ENCODE measurements at places on chromosomes 4 and X. TPM values are rescaled to one million over a fixed set of nuclear protein-coding genes. Genes with fewer than 3 reads are reported as not detected.

Gene PPBP
- total RNA-seq = not detected

Gene CTAG1B
- total RNA-seq = not detected

Gene GDI1
- 66.8 TPM for total RNA-seq

Gene ARHGAP36
- not detected for total RNA-seq

Gene HTT-AS
- total RNA-seq = not detected

Gene ARR3
- total RNA-seq = not detected

Gene MAGEB2
- 0.20 TPM for total RNA-seq

Gene DMP1
- total RNA-seq = 0.36 TPM

GRCh38 chr4:145041378-145041777 lies 56.6 kb downstream of the ANAPC10 start:
- H3K27ac ChIP-seq = peak overlapping the region; percentile 91
- no peak overlapping the region for H3K4me3 ChIP-seq
- no peaks in the 10 kb centered on the region for H3K36me3 ChIP-seq
- no peaks in the 10 kb centered on the region for H3K27me3 ChIP-seq
- H3K4me1 ChIP-seq = peaks cover 37% of the 10 kb centered on the region

- no peaks in the 10 kb centered on the region for H3K36me3 ChIP-seq
- no peak overlapping the region for H3K4me3 ChIP-seq
- peaks cover 27% of the 10 kb centered on the region for H3K4me1 ChIP-seq
- peak; percentile 53 for DNase-seq
Measured at GRCh38 chrX:23372220-23372902, 37.7 kb downstream of the PTCHD1 start.

DNA sequence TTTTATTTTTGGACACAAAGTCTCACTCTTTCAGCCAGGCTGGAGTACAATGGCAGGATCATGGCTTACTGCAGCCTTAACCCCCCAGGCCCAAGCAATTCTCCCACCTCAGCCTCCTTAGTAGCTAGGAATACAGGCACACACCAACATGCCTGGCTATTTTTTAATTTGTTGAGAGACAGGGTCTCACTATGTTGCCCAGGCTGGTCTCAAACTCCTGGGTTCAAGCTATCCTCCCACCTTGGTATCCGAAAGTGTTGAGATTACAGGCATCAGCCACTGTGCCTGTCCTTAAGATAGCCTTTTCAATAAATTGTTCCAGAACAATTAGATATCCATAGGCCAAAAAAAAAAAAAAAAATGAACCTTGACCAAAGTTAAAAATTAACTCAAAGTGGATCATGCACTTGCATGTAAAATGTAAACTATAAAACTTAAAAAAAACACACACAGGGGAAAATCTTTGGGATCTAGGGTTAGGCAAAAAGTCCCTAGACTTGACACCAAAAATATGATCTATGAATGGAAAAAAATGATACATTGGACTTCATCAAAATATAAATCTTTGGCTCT lies 28.6 kb upstream of the NFKB1 start:
- H3K27ac ChIP-seq = no peak overlapping the region
- H3K4me1 ChIP-seq = no peaks in the 10 kb centered on the region
- H3K4me3 ChIP-seq = no peak overlapping the region
- no peaks in the 10 kb centered on the region for H3K27me3 ChIP-seq

GRCh38 chr4:56799161-56799759 lies 22.2 kb downstream of the SPINK2 start:
- no peaks in the 10 kb centered on the region for H3K27me3 ChIP-seq
- no peaks in the 10 kb centered on the region for H3K36me3 ChIP-seq
- H3K4me3 ChIP-seq = no peak overlapping the region
- no peak for DNase-seq
- no peak overlapping the region for H3K27ac ChIP-seq

DNA sequence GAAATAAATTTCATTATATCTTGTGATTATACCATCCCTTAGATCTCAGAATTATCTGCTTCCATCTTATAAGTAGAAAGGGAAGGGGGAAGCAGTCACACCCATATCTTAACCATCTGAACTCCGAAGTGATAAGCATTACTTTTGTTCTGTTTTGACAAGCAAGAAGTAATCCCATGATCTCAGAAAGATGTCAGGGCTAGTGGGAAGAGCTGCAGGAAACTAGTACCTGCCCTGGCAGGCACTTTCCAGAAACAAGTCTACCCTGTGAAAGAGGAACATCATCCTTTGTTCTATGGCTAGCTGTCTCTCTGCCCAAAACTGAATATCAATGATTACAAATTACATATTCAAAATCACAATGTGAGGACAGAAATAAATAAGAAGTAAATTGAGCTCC lies 244.4 kb downstream of the SPOCK3 start:
- H3K27ac ChIP-seq = no peak overlapping the region
- DNase-seq = no peak
- no peaks in the 10 kb centered on the region for H3K36me3 ChIP-seq
- H3K4me1 ChIP-seq = no peaks in the 10 kb centered on the region
- H3K27me3 ChIP-seq = no peaks in the 10 kb centered on the region

DNA sequence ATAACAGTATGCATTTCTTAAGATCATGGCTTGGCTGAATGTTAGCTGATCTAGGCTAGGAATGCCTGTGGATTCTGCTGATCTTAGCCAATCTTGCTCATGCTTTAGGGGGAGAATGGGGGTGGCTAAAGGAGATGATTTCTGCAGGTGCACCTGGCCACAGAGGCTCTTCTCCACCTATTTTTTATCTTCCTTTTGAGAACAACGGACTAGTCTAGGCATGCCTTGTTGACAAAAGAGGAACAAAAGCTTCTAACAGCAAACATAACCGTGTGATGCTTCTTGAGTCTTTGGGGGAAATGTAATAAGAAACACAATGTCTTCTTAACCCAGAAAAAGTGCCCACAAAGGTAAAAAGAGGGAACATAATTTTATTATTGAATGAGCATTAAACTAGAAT lies 743.5 kb downstream of the ARAP2 start:
- no peak overlapping the region for H3K27ac ChIP-seq
- H3K36me3 ChIP-seq = no peaks in the 10 kb centered on the region
- H3K4me1 ChIP-seq = no peaks in the 10 kb centered on the region

GRCh38 chrX:71652405-71652804 lies 14.9 kb upstream of the LOC101059915 start:
- H3K36me3 ChIP-seq = no peaks in the 10 kb centered on the region
- no peak overlapping the region for H3K4me3 ChIP-seq

DNA sequence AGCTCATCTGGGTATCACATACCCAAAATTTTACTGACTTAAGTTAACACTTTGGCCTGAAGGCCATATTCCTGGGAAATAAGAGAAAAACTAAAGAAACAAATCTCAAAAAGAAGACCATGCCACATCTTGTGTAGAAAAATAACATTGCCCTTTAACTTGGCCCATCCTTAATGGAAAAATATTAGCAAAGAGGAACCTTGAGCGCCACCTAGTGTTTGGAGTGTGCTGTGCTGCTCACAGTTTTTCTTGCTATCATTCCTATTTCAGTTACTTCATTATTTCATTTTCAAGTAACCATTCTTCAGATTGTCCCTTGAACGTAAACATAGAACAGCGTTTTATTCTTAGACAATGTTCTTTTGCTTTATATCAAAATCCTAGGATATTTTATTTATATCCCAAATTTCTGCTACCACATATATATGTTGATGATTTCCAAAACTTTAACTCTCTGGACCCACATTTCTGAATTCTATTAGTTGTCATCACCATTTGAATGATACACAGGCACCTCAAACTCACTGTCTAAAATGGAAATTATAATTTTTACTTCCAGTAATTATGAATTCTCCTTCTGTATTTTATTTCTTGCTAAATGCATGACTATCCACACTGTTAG lies 999.0 kb upstream of the ADGRL3 start:
- no peaks in the 10 kb centered on the region for H3K4me1 ChIP-seq
- H3K36me3 ChIP-seq = no peaks in the 10 kb centered on the region
- peak; percentile 55 for DNase-seq
- H3K27ac ChIP-seq = no peak overlapping the region
- H3K4me3 ChIP-seq = no peak overlapping the region

DNA sequence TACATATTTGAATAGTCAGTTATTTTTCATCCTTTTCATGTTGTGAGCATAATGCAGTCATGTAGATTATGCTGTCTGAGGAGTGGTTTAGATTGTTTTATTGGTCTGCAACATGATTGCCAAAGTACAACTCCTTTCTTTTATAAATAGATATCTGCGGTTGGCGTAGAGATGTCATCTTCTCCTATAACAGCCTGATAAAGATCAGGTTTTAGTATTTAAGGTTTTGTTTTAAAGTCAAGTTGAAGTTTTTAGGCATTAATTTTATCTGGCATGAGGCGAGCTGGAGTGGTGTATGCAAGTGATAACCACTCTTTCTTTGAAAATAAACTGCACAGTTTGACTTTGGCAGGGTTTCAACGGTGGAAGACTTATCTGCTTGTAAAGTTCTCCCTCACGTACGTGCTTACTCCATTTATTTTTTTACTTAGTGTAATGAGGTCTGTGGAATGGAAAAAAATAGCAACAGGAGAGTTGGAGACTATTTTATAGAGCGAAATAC lies 126.3 kb downstream of the FBXO8 start:
- no peaks in the 10 kb centered on the region for H3K36me3 ChIP-seq
- H3K4me3 ChIP-seq = no peak overlapping the region
- DNase-seq = no peak
- H3K27ac ChIP-seq = no peak overlapping the region
- H3K27me3 ChIP-seq = no peaks in the 10 kb centered on the region
- H3K4me1 ChIP-seq = peaks cover 2% of the 10 kb centered on the region

DNA sequence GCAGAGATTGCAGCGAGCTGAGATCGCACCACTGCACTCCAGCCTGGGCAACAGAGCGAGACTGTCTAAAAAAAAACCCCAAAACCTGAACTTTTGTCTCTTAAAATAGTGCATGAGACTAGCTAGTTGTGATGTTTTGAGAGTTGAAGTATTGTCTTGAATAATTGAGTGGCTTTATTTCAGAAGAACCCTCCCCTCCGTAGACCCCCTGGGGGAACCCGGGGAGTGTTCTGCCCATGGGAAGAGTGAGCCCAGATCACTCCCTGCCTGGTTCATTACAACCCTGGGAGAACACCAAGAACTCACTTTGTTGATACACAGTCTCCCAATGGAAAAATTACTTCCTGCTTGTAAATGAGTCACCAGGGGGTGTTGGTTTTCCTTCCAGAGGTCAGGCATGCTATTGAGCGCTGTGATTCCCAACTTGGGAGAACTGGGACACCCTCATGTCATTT lies 65.3 kb upstream of the SHISA3 start:
- no peak for DNase-seq
- no peak overlapping the region for H3K4me3 ChIP-seq
- no peak overlapping the region for H3K27ac ChIP-seq
- no peaks in the 10 kb centered on the region for H3K36me3 ChIP-seq

DNA sequence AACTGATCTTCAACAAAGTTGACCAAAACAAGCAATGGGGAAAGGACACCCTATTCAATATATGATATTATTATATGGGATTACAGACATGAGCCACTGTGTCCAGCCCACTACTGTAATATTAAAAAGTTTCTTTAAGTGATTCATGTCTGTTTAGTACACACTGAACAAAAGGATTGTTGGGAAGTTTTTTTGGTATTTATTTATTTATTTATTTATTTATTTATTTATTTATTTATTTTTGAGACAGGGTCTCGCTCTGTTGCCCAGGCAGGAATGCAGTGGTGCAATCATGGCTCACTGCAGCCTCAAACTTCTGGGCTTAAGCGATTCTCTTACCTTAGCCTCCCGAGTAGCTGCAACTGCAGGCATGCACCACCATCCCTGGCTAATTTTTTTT lies 58.4 kb upstream of the PGAM4 start:
- H3K27me3 ChIP-seq = no peaks in the 10 kb centered on the region
- H3K27ac ChIP-seq = no peak overlapping the region
- H3K4me1 ChIP-seq = no peaks in the 10 kb centered on the region
- no peaks in the 10 kb centered on the region for H3K36me3 ChIP-seq
- no peak for DNase-seq
- H3K4me3 ChIP-seq = no peak overlapping the region

- no peaks in the 10 kb centered on the region for H3K36me3 ChIP-seq
- H3K4me3 ChIP-seq = no peak overlapping the region
- no peak overlapping the region for H3K27ac ChIP-seq
- H3K4me1 ChIP-seq = peaks cover 23% of the 10 kb centered on the region
- no peaks in the 10 kb centered on the region for H3K27me3 ChIP-seq
- DNase-seq = no peak
Measured at GRCh38 chr4:80921441-80921840, 109.1 kb upstream of the BMP3 start.

- H3K27me3 ChIP-seq = no peaks in the 10 kb centered on the region
- H3K27ac ChIP-seq = no peak overlapping the region
- peaks cover 48% of the 10 kb centered on the region for H3K4me1 ChIP-seq
- no peak overlapping the region for H3K4me3 ChIP-seq
- DNase-seq = peak; percentile 70
Measured at GRCh38 chrX:153875391-153876111, 10.4 kb downstream of the L1CAM start.

DNA sequence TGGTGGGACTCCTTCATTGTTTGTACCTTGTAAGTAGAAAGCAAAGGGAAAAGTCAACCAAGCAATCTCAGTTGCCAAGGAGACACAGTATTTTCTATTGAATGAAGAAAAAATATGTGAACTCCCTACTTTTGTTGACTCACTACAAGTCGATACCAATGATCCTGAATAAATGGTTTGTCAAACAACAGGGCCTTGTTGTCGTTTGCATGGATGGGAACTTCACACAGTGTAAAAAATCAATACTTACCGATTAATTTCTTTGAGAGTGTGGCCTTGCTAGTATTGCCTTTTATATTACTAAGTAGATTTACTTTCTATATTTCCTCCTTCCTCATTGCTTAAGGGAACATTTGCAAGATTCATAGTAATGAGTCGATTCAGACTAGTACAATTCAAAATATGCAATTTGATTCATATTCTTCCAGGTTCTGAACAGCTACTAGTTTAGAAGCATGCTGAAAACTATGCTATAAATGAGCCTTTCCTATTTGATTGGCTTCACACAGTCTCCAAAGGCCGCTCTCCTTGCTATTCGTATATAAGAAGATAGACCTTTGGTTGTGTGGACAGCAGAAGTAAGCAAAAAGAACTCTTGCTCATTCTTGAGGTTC lies 108.0 kb downstream of the ZNF330 start:
- H3K27ac ChIP-seq = no peak overlapping the region
- no peaks in the 10 kb centered on the region for H3K4me1 ChIP-seq
- no peaks in the 10 kb centered on the region for H3K36me3 ChIP-seq
- DNase-seq = no peak

GRCh38 chr4:140133576-140133975 lies 20.4 kb downstream of the MAML3 start:
- no peaks in the 10 kb centered on the region for H3K27me3 ChIP-seq
- H3K4me3 ChIP-seq = no peak overlapping the region
- no peak overlapping the region for H3K27ac ChIP-seq
- H3K36me3 ChIP-seq = no peaks in the 10 kb centered on the region
- no peak for DNase-seq
- no peaks in the 10 kb centered on the region for H3K4me1 ChIP-seq
